ENCODE measurements at places on chromosomes 3 and 15. TPM values are rescaled to one million over a fixed set of nuclear protein-coding genes. Genes with fewer than 3 reads are reported as not detected.
A peak's percentile ranks its signal among the peaks of the same experiment; 100 is the strongest.

DNA sequence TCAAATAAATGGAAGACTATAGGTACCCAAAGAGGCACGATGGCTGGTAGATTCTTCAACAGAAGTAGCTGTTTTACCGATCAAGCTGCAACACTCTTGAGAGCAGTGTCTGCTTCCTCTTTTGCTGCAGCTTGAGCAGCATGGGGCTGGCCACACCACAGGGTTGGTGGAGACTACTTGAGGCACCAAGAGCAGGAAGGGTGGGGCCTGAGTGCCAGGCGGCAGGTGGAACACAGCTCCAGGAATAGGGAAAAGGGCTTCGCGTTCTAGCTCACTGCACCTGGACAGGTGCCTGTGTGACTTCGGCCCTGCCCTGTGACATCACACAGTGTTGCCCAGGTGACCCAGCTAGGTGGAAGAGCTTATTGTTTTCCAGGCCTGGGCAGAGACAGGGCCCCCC, at the start of gene CCDC33:
TSS of gene CCDC33 (plus strand) at position 365 of the 400 bp plus-strand sequence. CDS start 394 bp downstream, outside the sequence.
- H3K36me3 ChIP-seq: no peaks in the 10 kb centered on the region
- DNase-seq: no peak
- no peak within 1 kb of the TSS for H3K4me3 ChIP-seq
- H3K27me3 ChIP-seq: no peaks in the 10 kb centered on the region

GRCh38 chr15:97730315-97730714, 230.2 kb upstream of the ARRDC4 start:
- no peaks in the 10 kb centered on the region for H3K36me3 ChIP-seq
- H3K4me1 ChIP-seq: no peaks in the 10 kb centered on the region
- no peak overlapping the region for H3K4me3 ChIP-seq
- H3K27me3 ChIP-seq: no peaks in the 10 kb centered on the region
- no peak for DNase-seq
- H3K27ac ChIP-seq: no peak overlapping the region

KLF15 gene
- polyA plus RNA-seq: 0.14 TPM

- peaks cover 51% of the 10 kb centered on the region for H3K4me1 ChIP-seq
- peak overlapping the region; percentile 55 for H3K27ac ChIP-seq
- DNase-seq: peak; percentile 76
- H3K4me3 ChIP-seq: no peak overlapping the region
Observed at GRCh38 chr3:157077565-157077991, 82.4 kb downstream of the CCNL1 start.

P2RY14 gene
- not detected for polyA plus RNA-seq

SYNPR gene
- polyA plus RNA-seq: not detected

DNA sequence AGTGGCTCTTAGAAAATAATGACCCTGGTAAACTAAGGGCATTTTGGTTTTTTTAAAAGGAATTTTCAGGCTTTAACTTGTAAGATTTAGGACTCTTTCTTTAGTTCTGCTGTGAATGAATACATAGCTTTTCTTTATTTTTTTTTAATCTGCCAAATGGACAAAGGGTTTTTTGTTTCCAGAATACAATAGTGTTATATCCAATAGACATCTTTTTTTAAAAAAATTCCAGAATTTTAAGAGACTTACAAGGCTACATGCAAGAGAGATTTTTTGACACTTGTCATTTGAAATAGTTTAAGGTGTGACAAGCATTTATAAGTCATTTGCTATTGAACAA, 38.1 kb downstream of the SETMAR start:
- H3K27ac ChIP-seq: no peak overlapping the region
- no peaks in the 10 kb centered on the region for H3K27me3 ChIP-seq
- no peaks in the 10 kb centered on the region for H3K36me3 ChIP-seq
- no peak overlapping the region for H3K4me3 ChIP-seq
- H3K4me1 ChIP-seq: peaks cover 14% of the 10 kb centered on the region

DNA sequence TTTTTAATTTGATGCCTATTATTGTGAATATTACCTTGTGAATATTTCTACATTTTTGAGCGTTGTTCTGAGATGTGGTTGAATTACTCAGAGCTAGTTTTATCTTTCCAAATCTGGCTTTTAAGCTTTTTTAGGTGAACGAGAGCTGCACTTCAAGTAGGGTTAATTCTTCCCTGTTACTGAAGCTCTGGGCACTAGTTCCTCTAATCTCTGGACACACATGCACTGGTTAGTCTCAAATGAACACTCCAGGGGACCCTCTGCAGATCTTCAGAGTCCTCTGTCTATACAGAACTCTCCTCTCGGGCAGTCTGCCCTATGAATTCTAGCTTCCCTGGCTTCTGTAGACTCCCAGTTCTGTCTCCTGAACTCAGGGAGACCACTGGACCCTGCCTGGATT, 237.5 kb upstream of the TBC1D5 start:
- no peak overlapping the region for H3K4me3 ChIP-seq
- H3K36me3 ChIP-seq: no peaks in the 10 kb centered on the region
- no peak overlapping the region for H3K27ac ChIP-seq
- no peak for DNase-seq
- peaks cover 19% of the 10 kb centered on the region for H3K27me3 ChIP-seq

GRCh38 chr3:128486681-128487537, 6.1 kb downstream of the GATA2 start:
- H3K36me3 ChIP-seq: no peaks in the 10 kb centered on the region
- no peaks in the 10 kb centered on the region for H3K27me3 ChIP-seq
- peak overlapping the region; percentile 90 for H3K4me3 ChIP-seq
- peak; percentile 83 for DNase-seq

DNA sequence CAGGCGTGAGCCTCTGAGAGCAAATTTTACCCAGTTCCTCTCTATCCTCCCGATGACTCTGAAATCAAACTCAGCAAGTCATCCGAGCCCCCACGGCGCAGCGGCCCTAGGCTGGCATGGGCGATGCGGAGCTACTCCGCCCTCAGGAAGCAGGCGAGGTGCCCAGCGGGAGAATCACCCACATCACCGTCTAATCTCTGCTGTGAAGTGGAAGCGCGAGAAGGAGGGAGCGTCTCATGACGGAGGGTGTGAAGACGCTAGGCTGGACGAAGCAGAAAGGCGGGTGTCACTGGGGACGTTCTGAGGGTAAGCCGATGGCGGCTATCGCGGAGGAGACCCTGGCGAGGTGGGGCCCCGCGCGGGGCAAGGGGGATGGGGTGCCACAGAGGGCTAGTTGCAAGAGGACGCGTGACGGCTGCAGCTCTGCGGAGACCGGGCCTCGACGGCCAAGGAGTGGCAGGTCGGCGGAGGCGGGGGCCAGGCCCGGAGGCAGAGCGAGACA, 9.1 kb upstream of the GNAI2 start:
- peak overlapping the region; percentile 80 for H3K4me3 ChIP-seq
- no peaks in the 10 kb centered on the region for H3K27me3 ChIP-seq
- no peaks in the 10 kb centered on the region for H3K36me3 ChIP-seq
- peak; percentile 78 for DNase-seq
- H3K4me1 ChIP-seq: peaks cover 4% of the 10 kb centered on the region

GRIP2 gene
- polyA plus RNA-seq: not detected

GRCh38 chr15:35312344-35312743, 227.2 kb upstream of the NANOGP8 start:
- H3K4me3 ChIP-seq: no peak overlapping the region
- no peaks in the 10 kb centered on the region for H3K27me3 ChIP-seq
- no peak overlapping the region for H3K27ac ChIP-seq
- DNase-seq: no peak
- no peaks in the 10 kb centered on the region for H3K36me3 ChIP-seq

C3orf22 gene
- polyA plus RNA-seq: not detected

DNA sequence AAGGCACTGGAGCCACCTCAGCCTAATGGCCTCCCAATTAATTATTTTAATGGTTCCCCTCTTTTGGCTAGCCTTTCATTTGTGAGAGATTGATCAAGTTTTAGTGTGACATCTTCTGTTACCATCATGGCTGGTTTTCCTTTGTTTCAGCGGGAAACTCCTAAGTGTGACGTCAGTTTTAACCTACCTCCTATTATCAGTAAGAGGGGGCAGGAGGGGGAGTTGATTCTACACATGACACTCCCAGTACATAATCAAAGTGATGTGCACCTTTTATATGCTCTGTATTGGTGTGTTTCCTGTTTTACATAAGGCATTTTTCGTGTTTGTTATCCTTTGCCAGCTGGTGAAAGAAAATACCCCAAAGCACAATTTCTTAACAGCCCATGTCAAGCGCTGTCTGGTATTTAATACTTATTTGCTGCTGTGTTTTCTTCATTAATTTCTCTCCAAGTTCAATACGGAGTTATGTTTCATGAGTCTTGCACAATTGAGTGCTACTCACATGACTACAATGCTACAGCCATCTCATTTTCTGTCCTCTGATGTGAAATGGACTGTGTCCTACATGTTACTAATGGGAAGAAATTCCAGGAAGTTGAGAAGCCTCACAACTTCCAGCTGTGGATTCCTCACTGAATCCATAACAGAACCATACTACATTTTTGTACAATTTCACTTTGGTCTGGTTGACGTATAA, 52.2 kb upstream of the POLR2M start:
- H3K4me1 ChIP-seq: peaks cover 18% of the 10 kb centered on the region
- peak; percentile 86 for DNase-seq
- H3K36me3 ChIP-seq: no peaks in the 10 kb centered on the region
- peak overlapping the region; percentile 35 for H3K4me3 ChIP-seq
- H3K27me3 ChIP-seq: no peaks in the 10 kb centered on the region
- peak overlapping the region; percentile 72 for H3K27ac ChIP-seq

DNA sequence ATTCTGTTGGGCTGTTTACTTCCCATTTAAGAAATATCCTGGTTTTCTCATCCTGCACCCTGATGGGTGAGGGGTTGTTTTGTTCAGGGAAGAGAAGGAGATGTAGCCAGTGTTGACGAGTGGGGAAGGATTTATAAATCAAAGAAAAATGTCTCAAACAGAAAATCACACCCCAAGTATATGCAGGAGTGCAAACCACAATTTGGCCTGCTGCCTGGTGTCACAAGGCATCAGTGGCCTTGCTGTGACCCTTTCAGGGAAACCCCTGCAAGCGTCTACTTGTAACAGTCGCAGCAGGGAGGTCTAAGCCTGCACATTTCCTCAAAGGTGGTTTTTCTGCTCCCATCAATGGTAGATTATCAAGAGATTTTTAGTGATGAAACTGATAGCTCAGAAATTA, 132.6 kb upstream of the LRRN1 start:
- H3K36me3 ChIP-seq: no peaks in the 10 kb centered on the region
- DNase-seq: no peak
- no peak overlapping the region for H3K4me3 ChIP-seq
- no peaks in the 10 kb centered on the region for H3K4me1 ChIP-seq
- H3K27me3 ChIP-seq: no peaks in the 10 kb centered on the region
- H3K27ac ChIP-seq: no peak overlapping the region

DNA sequence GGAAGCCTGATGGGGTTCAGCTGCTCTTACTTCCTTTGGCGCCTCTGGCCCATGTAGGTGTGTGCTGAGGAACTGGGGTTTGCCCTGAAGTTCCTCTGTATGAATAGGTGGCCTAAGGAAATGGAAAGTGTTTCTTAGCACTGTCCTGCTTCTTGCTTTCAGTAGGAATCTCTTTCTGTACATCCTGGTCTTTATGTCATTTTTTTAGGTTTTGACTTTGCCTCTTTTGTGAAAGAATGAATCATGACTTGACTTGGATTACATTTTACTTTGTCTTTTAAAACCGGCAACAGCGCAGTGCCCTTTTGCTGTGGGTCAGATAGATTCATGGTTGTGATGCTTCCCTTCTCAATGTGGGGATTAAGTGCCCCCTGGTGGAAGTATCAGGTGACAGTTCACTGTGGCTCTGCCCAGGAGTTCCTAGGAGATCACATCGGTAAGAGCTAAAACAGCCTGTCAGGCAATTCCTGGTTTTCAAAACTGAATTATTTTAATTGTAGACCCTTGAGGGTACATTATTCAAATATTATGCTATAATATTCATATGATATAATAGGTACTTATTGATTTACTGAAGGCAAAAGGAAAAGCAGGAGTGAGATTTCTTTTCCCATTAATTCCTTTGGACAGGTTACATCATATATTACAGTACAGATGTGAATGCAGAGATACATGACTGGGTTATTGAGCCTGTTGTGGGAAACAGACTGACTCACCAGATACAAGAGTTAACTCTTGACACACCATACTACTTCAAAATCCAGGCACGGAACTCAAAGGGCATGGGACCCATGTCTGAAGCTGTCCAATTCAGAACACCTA, 95.4 kb downstream of the HCN4 start:
- DNase-seq: peak; percentile 73
- no peaks in the 10 kb centered on the region for H3K27me3 ChIP-seq

Data from GM23248 (cell line).